Sigmoid colon (tissue), 7 donors: ENCODE measurements at places on chromosomes 12 and 14.

- DNase-seq, result no peak
- H3K4me3 ChIP-seq, result no peak overlapping the region
- no peak overlapping the region for H3K27ac ChIP-seq
- no peaks in the 10 kb centered on the region for H3K4me1 ChIP-seq
- no peaks in the 10 kb centered on the region for H3K36me3 ChIP-seq
- H3K27me3 ChIP-seq, result no peaks in the 10 kb centered on the region
Observed at GRCh38 chr14:63770187-63770807, 42.4 kb upstream of the SGPP1 start.

GRCh38 chr14:77622366-77622961 is 6.0 kb upstream of the SPTLC2 start:
- H3K27me3 ChIP-seq, result no peaks in the 10 kb centered on the region
- no peaks in the 10 kb centered on the region for H3K4me1 ChIP-seq
- no peaks in the 10 kb centered on the region for H3K36me3 ChIP-seq
- DNase-seq, result no peak
- H3K27ac ChIP-seq, result no peak overlapping the region

GRCh38 chr12:93654421-93654820 is 22.8 kb upstream of the CRADD start:
- no peaks in the 10 kb centered on the region for H3K4me1 ChIP-seq
- no peak for DNase-seq
- no peak overlapping the region for H3K27ac ChIP-seq
- H3K36me3 ChIP-seq, result no peaks in the 10 kb centered on the region
- H3K4me3 ChIP-seq, result no peak overlapping the region
- no peaks in the 10 kb centered on the region for H3K27me3 ChIP-seq

DNA sequence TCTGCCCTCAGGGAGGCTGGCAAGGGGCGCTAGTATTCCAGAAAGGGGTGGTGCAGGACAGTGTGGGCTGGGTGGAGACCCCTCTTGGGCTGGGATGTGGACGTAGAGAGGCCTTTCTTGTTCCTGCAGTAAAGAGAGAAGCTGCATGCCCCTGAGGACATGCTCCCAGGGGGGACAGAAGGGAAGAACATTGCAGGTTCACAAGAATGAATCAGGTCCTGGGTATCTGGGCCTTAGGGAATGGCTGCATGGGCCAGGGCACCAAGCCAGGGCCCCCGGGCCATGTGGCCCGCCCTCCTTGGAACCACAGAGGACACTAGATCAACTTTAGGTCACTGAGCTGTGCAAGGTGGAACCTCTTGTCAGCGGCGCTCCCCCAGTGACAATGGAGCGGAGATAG is 51.8 kb downstream of the ZNF664 start:
- no peak for DNase-seq
- H3K4me1 ChIP-seq, result peaks cover 12% of the 10 kb centered on the region
- H3K36me3 ChIP-seq, result no peaks in the 10 kb centered on the region
- H3K27ac ChIP-seq, result no peak overlapping the region

- no peaks in the 10 kb centered on the region for H3K36me3 ChIP-seq
- no peak for DNase-seq
- H3K4me3 ChIP-seq, result no peak overlapping the region
- no peaks in the 10 kb centered on the region for H3K27me3 ChIP-seq
Observed at GRCh38 chr12:69241438-69242092, 2.2 kb downstream of the CPSF6 start.

GRCh38 chr12:103144278-103144677 is 186.8 kb downstream of the ASCL1 start:
- DNase-seq, result no peak
- no peaks in the 10 kb centered on the region for H3K27me3 ChIP-seq
- no peak overlapping the region for H3K27ac ChIP-seq

DNA sequence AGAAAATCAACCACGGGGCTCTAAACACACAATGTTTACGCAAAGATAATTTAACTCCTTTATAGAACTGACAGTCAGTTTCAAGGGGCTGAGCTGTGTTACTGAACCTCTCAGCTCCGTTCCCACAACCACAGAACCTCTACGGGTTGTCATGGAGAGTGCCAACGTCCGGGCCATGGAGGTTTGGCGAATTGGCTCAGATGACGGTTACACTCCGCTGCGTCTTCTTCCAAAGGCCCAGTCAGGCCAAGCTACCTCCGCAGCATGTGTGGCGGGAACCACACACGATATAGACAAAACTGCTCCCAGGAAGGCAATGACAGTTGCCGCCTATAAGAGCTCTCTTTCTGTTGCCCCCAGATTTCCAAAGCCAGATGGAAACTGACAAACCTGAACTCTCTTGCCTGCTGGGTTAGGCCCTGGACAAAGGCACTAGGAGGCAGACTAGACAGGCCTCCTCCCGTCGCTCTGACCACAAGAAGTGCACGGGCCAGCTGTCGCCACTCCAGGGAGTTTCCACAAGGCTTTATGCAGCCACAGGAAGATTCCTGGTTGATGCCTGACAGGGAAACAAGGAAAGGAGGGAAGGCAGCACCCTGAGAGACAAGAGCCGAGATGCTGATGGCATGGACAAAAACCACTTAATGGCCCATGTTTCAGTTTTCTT is 30.3 kb downstream of the CCDC88C start:
- no peak overlapping the region for H3K4me3 ChIP-seq
- DNase-seq, result no peak
- no peaks in the 10 kb centered on the region for H3K27me3 ChIP-seq
- peaks cover 5% of the 10 kb centered on the region for H3K4me1 ChIP-seq

DNA sequence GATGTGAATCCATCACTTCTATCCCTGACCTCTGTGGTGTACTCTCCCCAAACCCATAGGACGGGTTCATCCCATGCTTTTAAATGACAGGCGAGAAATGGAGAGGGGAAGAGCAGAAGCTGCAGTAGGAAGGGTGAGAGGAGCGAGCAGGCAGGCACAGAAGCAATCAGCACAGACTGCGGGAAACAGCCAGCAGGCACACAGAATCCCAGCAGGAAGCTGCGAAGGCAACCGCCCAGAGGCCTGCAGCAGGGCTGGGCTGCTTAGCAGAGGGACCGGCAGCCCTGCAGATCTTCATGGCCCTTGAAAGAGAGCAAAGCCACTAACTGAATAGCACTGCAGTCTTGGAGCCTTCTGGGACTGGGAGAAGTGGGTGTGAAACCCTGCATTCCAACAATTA is 287.0 kb upstream of the FKBP4 start:
- H3K36me3 ChIP-seq, result peaks cover 15% of the 10 kb centered on the region
- H3K4me1 ChIP-seq, result no peaks in the 10 kb centered on the region
- H3K4me3 ChIP-seq, result no peak overlapping the region
- DNase-seq, result no peak
